ENCODE measurements at places on chromosomes 3 and 15.

GRCh38 chr3:139533781-139534454 lies 5.6 kb downstream of the RBP1 start:
- DNase-seq: no peak

DNA sequence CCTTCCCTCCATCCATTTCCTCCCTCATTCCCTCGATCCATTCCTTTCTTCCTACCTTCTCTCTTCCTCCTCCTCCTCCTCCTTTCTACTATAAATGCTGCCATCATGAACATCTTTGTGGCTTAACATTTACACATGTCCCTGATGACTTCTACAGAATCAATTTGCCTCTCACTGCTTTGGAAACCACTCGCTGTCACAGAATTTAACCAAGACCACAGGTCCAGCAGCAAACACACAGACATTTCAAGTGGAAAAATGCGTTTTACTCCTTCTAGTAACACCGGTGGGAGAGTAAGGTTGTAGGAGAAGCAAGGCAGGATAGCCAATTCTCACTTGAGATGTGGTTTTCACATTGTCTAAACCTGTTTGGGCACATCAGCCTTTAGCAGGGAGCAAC lies 101.4 kb upstream of the LRIG1 start:
- no peak for DNase-seq

- DNase-seq: no peak
Observed at GRCh38 chr3:80215191-80215590, 447.4 kb upstream of the ROBO1 start.

DNA sequence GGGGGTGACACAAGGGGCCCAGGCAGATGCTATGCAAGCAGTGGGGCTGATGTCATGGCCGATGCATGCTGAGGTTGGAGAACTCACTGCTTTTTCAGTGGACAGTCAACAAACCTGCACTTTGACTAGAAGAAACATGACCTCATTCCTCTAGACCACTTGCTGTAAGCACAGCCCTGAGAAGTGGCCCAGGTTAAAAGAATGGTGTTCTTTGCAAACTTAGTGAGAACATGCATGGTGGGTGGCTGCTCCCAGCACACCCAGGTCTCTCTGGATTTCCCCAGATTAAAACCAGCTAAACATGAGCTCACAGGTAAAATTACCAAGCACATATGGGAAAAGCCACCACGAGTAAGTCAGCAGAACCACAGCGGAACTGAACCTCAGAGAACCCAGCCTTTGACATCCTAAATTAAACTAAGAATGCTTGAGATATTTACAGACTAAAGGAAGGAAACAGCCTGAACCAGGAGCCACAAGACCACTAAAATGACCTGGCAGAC lies 15.5 kb downstream of the DLEC1 start:
- no peak for DNase-seq

DNA sequence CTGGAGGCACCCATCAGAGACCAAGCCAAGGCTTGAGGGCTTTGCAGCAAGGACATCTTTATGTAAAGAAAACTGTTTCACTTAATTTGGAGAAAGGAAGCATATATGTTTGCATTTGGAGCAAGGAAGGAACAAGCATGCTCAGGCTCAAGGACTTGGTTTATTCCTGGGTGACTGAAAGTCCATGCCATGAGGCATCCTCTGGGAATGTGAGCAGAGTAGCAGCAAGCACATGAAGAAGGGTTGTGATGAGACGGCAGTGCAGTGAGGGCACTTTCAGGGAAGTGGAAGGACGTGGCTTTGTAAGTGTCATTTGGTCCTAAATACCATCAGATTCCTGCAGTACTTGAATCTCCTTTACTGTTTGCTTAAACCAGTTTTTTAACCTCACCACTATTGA lies 26.8 kb downstream of the POLG start:
- DNase-seq: no peak

DNA sequence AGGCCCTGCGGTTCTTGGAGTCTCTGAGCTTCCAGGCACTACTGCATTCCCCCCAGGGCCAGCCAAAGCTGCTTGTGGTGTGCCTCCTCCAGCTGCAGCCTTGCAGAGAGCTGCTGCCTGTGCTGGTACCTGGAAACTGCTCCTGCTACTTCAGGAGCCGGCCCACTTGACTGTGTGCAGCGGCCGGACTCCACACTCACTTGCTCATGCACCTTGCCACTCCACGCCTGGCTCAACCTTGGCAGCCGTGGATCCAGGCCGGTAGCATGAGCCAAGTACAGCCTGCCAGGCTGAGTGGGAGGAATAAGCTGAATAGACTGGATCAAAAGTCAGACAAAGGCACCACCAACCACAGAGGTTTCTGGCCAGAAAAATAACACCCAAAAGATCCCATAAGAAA lies 169.7 kb downstream of the TJP1 start:
- no peak for DNase-seq

- DNase-seq: no peak
Observed at GRCh38 chr3:183954875-183955274, 62.8 kb downstream of the ABCC5 start.

DNA sequence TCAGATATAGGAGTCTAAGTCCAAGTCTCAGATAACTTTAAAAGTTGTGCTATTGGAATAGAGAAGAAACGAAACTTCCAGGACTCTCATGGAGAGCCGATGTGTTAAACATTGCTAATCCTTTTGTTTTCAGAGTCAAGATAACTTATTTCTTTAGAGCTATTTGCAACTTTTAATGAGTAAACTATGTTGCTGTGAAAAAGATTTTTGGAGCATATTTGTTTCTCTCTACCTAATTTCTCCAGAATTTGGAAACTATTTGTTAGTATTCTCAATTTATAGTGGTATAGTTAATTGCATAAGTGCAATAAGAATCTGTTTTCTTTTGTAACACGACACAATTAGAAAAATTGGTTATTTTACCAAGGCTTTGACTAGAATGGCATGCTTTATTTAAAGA lies 588.9 kb downstream of the NTRK3 start:
- DNase-seq: no peak

DNA sequence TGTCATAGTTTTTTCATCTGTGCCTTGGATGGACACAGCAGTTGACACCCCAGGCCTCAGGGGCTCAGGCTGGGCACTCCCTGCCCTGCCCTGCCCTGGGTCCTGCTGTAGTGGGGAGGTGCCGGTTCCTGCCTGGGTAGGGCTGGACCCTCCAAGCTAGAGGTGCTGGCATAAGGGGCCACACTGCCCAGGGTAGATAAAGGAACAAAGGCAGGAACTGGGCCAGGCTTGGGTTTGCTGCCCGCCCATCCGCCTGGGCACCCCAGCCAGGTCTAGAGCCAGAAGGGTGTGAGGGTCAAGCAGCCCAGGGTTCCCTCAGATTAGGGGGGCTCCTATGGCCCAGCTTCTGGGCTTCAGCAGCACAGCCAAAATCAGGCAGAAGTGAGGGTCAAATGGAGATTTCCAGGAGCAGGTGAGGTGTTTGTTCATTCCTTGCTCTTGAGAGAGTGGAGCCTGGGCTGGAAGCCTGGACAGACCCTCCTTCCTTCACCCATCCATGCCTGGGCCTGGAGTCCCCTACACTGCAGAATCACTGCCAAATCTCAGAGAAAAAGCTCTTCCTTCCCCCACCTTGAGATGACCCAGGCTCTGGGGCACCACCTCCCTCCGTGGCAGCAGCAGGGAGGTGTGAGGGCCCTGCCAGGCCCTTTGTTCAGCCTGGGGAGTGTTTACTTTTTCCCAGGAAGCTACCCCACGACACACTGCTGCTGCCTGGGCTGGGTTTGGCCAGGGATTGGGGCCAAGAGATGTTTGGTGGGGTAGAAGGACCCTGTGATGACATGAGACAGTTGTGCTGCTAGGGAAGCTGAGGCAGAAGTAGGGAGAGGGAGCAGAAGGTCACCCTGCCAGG lies 7.1 kb downstream of the SEMA3F start:
- DNase-seq: no peak

DNA sequence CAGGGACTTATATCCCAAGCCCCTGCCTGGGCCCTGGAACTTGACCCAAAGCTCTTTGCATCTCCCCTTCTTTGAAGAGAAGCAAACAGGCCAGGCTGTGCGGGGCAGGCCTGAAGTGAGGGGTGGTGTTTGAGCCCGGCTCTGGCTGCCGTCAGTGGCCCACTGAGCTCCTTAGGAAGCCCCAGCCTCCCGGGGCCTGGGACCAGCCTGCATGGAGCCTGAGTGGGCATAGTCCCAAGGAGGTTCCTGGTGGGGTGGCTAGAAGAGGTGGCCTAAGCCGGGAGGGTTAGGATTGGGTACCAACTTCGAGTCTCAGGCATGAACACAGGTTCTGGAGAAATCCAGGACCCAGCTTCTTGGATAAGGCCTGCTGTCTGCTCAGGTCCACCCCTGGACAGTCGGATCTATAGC lies 6.4 kb downstream of the TMIE start:
- DNase-seq: no peak

DNA sequence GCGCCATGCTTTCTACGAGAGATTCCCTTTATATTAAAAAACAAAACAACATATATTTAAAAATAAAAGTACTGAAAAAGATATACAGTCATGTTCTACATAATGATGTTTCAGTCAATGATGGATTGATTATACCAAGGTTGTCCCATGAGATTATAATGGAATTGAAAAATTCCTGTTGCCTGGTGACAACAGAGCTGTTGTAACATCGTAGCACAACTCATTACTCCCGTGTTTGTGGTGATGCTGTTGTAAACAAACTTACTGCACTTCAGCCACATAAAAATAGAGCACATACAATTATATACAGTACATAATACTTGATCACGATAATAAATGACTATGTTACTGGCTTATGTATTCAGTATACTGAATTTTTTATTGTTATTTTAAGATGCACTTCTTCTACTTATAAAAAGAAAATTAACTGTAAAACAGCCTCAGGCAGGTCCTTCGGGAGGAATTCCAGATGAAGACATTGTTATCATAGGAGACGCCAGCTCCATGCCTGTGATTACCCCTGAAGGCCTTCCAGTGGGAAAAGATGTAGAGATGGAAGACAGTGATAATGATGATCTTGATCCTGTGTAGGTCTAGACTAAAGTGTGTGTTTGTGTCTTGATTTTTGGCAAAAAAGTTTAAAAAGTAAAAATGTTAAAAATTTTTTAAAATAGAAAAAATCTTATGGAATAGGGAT lies 11.7 kb downstream of the CCR1 start:
- DNase-seq: no peak

DNA sequence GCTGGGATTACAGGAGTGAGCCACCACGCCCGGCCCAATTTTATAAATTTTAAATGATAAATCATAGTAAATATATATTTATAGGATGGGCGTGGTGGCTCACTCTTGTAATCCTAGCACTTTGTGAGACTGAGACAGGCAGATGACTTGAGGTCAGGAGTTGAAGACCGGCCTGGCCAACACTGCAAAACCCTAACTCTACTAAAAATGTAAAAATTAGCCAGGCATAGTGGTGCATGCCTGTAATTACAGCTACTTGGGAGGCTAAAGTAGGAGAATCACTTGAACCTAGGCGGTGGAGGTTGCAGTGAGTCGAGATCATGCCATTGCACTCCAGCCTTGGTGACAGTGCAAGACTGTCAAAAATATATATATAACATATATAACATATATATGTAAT lies 26.4 kb downstream of the MFN1 start:
- DNase-seq: no peak

- no peak for DNase-seq
Observed at GRCh38 chr15:52200831-52201365, 9.7 kb upstream of the GNB5 start.

- no peak for DNase-seq
Observed at GRCh38 chr3:116470605-116471197, 25.4 kb upstream of the LSAMP start.

DNA sequence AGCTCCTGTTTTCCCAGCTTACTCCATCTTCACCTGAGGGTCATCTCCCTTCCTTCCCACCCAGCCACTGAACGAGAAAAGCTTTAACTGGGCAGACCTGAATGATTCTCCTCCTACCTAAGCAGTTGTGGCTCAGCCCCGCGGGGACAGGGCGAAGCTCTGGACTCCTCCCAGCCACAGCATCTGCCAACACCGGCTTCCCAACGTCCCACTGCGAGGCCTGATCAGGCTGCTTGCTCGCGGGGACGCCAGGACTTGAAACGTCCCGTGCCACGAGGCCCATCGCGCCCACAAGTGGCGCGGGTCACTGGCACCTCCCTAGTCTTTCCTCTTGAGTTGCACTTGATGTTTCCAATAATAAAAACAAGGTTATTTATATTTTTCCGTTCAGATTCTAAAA lies at the start of gene SPATA16:
Gene SPATA16, minus strand, starts transcription at position 250 of the 400 bp plus-strand sequence. CDS start 23,504 bp downstream, outside the sequence.
- no peak for DNase-seq

GRCh38 chr15:95149036-95149435 lies 917.7 kb downstream of the MCTP2 start:
- DNase-seq: no peak

DNA sequence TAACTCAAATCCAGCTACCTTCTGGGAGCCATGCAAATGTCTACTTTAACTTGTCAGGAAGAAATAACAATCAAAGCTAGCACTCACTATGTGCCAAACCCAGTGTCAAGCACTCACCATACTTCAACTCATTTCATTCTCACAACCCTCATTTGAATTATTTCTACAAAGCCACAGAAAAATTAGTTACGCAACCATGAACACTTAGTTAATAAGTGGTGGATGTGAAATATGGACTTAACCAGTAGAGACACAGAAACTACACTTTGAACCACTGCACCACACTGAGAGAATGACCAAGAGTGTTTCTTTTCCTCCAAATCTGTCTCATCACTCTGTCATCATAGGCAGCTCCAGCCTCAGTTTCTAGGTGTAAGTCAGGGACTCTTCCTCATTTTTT lies 91.0 kb upstream of the MBNL1 start:
- DNase-seq: no peak

DNA sequence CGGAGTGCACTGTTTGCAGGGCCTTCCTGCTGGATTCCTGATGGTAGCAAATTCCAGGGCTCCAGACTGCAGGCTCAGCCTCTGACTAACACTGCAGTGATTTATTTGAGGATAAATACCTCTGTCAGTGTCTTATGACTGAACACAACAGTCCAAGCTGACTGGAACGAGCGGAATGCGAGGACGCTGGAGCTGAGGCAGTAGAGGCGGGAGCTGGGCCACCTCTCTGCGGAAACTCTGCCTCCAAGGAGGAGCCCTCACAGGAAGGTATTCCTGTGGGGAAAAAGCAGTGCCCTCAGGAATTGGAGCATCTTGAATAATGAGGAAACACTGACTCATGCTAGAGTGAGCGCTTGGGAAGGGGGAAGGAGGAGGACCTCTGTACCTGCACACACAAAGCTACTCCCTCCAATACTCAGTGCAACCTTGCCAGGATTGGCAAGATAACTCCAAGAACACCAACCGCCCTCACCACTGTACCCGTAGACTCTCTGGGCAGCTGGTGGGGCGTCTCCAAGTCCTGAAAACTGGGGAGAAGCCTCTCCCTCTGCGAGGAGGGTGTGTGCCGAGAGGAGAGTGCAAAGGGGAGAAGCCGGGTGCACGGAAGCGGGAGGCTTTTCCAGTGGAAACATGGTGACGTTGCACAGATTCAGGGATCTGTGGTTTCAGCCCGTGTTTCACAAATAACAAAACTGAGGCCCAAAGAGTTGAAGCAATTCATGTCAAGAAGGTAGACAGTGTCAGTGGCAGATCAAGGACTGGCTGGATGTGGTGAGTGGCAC lies 43.0 kb downstream of the VGLL4 start:
- no peak for DNase-seq

- no peak for DNase-seq
Observed at GRCh38 chr3:134072881-134073582, 43.3 kb upstream of the SLCO2A1 start.

Data from activated CD4-positive, alpha-beta T cell treated with anti-CD3 and anti-CD28 coated beads, Interleukin-2, amount 50 U/mL, for 48 hours (primary cell).